ENCODE measurements at places on chromosomes 3 and 15.

GRCh38 chr3:171774521-171774920, 35.8 kb downstream of the PLD1 start:
- DNase-seq = no peak

DNA sequence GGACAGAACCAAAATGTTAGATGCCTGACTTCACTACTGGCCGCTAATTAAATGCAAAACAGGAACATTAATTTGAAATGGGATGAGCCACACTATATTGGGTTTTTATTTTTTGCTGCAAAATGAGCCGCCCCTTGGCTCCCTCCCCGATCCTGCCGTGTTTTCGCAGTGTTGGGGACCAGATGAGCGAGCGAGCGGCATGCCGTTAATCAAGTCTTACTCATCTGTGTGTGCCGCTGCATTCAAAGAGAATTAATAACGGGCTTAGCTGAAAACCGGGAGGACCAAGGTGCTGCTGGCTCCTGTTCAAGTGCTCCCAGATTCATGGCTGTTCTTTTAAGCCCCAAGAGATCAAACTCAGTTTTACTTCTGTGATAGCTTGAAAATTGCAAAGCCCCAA, 20.0 kb downstream of the TAFA4 start:
- no peak for DNase-seq

DNA sequence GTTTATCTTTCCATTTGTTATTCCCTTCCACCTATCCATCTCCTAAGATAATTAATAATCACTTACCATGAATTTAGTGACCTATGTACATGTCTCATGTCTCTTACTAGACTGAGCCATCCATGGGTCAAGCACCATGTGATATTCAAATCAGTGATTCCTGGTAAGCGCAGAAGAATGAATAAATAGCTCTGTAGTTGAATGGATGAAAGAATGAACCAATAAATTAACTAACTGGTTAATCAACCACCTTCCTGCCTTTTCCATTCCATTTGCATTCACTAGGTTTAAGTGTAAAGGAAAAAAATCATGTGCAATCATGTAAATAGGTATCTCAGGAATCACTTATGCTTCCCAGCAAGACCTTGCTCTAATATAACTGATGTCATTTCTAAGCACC, 779.5 kb downstream of the NTRK3 start:
- no peak for DNase-seq

- peak; percentile 27 for DNase-seq
Measured at GRCh38 chr3:140276703-140277102, 341.7 kb downstream of the CLSTN2 start.

DNA sequence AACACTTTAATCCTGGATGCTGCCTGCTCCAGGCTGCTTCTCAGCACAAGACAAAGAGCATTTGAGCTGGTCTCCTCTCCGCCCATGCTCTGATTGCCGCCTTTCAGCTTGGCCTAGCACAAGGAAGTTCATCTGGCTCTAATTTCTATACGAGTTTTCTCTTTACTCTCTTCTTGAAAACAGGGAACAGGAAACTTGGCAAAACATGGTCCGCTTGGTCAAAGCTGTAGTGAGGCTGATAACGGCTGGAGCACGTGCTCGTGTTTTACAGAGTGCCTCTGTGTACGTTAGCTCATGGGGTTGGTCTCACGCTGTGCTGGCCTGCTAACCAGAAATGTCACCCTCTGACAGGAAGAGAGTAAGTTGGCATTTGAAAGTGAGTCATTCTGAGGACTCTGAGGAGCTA, 19.2 kb downstream of the RARRES1 start:
- DNase-seq = peak; percentile 83

- no peak for DNase-seq
Measured at GRCh38 chr3:125117631-125118191, 61.9 kb upstream of the HEG1 start.

DNA sequence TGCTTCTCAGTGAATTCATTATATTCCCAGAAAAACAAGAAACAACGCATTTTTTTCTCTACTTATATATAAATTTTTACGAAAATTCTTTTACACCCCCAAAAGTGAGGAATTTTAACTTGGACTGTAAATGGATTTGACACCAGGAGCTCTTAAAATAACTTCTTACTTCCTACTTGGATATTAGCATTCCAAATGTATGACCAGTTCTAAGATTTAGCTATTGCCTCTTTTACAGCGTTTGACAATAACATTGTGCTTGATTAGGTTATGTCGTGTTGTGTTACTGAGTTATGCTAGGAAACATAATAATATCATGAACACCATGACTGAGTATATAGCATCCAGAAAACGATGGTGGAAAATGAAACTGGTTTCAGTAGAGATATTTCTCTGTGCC, 177.0 kb downstream of the CNTN6 start:
- DNase-seq = peak; percentile 17
